ENCODE measurements at places on chromosomes 4 and X. TPM values are rescaled to one million over a fixed set of nuclear protein-coding genes. Genes with fewer than 3 reads are reported as not detected.

DNA sequence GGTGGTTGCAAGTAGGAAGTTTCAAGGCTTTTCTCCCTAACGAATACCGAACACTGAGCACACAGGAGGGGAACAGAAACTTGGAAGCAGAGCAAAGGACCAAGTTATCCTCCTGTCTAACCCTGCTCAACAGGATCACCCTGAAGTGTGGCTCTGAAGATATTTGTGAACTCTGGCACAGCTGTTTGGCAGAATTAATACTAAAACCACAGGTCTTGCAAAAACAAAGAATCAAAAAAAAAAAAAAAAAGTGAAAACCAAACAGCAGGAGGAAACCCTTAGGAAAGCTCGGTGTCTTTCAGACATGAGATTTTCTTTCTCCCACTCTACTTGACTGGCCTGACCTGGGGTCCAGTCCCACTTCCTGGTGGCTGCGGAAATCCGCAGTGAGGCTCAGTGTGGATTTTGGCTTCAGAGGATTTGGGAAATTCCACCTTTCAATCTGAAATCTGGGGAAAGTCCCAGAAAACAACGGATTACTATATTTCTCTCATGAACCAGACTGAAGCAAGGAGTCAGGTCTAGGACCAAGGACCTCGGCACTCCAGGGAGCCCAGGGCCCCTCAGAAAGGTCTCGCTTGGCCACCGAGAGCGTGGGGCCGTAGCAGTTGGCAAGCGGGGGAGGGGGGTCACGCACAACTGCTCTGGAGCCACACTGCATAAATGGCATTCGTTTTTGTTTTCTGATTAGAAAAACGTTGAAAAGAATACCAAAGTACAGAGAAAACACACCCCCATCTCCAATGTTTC lies 867 bp downstream of the TIFA start:
- H3K27ac ChIP-seq: no peak overlapping the region
- H3K4me1 ChIP-seq: peaks cover 4% of the 10 kb centered on the region
- no peaks in the 10 kb centered on the region for H3K36me3 ChIP-seq

Gene MND1
- total RNA-seq: 12.6 TPM

DNA sequence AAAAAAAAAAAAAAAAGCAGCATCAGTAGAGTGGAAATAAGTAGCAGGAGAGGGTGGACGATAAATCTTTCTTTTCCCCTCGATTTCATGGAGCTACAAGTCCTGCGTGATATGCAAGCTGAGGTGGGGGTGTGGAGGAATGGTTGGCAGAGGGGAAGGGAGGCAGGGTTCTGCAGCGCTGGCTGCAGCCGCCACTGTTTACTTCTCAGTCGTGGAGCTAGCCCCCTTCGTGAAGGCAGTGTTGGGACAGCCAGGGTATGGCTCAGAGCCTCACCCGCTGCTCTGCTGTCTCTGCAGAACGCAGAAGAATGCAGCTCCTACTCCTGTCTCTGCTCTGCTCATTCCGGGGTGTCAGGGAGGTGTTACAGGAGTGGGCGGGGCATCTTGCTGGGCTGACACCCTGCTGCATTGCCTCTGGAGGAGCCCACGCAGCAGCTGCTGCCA lies 140.6 kb downstream of the GPM6A start:
- no peak for DNase-seq
- H3K27me3 ChIP-seq: no peaks in the 10 kb centered on the region
- no peaks in the 10 kb centered on the region for H3K4me1 ChIP-seq
- no peak overlapping the region for H3K4me3 ChIP-seq
- no peak overlapping the region for H3K27ac ChIP-seq

- no peak for DNase-seq
- H3K36me3 ChIP-seq: no peaks in the 10 kb centered on the region
Measured at GRCh38 chr4:23084559-23085248, 392.0 kb downstream of the GBA3 start.

DNA sequence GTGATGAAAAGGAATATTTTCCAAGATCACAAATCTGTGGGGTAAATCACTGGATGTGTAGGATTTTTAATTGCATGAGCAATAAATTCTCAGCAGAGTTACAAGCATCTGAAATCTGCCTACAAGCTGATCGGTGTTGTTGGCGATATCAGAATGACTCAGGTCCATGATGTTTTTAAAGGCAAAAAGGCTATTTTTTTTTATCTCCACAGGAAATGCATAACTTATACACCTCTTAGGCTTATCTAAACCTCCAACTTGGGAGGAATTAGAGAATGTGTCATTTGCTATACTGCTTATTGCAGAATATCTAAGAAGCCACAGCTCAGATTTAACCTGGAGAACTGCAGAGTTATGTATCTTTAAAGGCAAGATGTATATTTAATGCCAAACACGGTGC lies 61.6 kb downstream of the KIT start:
- no peak for DNase-seq
- no peaks in the 10 kb centered on the region for H3K36me3 ChIP-seq
- peaks cover 8% of the 10 kb centered on the region for H3K4me1 ChIP-seq
- no peak overlapping the region for H3K4me3 ChIP-seq
- no peaks in the 10 kb centered on the region for H3K27me3 ChIP-seq

GRCh38 chr4:23814587-23814986 lies 75.3 kb downstream of the PPARGC1A start:
- no peak overlapping the region for H3K4me3 ChIP-seq
- H3K4me1 ChIP-seq: peaks cover 25% of the 10 kb centered on the region
- no peak for DNase-seq
- no peak overlapping the region for H3K27ac ChIP-seq

- H3K4me1 ChIP-seq: peaks cover 19% of the 10 kb centered on the region
- peak overlapping the region; percentile 95 for H3K27ac ChIP-seq
- no peaks in the 10 kb centered on the region for H3K36me3 ChIP-seq
- peak overlapping the region; percentile 76 for H3K4me3 ChIP-seq
Measured at GRCh38 chr4:140374130-140374477, 658 bp downstream of the SCOC start.

Gene HSFX4
- not detected for total RNA-seq

DNA sequence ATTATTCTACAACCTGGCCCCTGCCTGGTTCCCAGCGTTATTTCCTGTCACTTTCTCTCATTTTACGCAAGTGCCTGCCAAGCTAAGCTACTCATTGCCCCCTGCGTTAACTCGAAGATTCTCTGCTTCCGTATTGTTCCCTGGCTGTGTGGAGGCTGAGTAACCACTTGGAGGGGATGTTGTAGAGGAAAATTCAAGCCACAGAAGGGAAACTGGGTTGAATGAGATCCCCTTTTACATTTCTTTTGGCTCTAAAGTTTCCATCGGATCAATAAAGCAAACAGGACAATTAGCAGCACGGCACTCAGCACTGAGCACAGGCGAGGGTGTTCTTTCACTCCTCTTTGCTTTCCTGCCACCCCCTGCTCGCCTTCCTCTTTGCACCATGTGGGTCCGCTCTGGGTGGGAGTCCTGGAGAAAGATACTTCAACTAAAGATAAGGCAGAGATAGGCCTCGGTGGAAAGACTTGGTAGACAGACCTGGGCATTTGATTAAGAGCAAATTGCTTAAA lies 4.2 kb upstream of the TMSB4X start:
- no peaks in the 10 kb centered on the region for H3K27me3 ChIP-seq
- peak; percentile 77 for DNase-seq
- no peaks in the 10 kb centered on the region for H3K4me1 ChIP-seq
- no peak overlapping the region for H3K4me3 ChIP-seq
- no peaks in the 10 kb centered on the region for H3K36me3 ChIP-seq

DNA sequence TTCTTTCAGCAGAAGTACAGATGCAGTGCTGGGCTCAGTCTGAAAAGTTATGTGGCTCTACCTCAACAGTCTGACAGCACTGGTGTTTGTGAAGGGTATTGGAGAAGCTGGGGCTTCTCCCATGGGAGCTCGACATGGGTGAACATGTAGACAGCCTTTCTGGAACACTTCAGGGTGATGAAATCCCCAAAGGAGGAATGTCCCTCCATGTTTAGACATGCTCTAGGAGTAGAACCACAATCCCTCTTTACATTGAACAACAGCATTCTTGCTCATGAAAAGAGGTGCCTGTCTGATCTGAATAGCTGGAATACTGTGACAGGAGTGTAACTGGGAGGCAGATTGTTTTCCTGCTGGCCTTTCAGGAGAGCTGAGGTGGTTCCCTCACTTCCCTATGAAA lies 53.8 kb upstream of the NAP1L2 start:
- no peaks in the 10 kb centered on the region for H3K27me3 ChIP-seq
- no peaks in the 10 kb centered on the region for H3K36me3 ChIP-seq
- no peak for DNase-seq

GRCh38 chrX:150623583-150623982 lies 55.2 kb downstream of the MTM1 start:
- H3K27ac ChIP-seq: no peak overlapping the region
- no peak for DNase-seq
- H3K27me3 ChIP-seq: no peaks in the 10 kb centered on the region
- H3K4me3 ChIP-seq: no peak overlapping the region
- H3K4me1 ChIP-seq: no peaks in the 10 kb centered on the region

GRCh38 chrX:124033821-124034220 lies 72.3 kb downstream of the STAG2 start:
- no peaks in the 10 kb centered on the region for H3K36me3 ChIP-seq
- H3K4me3 ChIP-seq: no peak overlapping the region
- DNase-seq: peak; percentile 27

Data from cardiac muscle cell (in vitro differentiated cells and primary cell).